Stimulated activated CD4-positive, alpha-beta T cell treated with anti-CD3 and anti-CD28 coated beads, Interleukin-15, amount 100 ng/mL, for 24 hours (primary cell): ENCODE measurements at places on chromosomes 5 and 9.

GRCh38 chr9:124765439-124765835 lies 5.7 kb downstream of the NR6A1 start:
- no peak for DNase-seq

GRCh38 chr9:134968011-134968822 lies 50.5 kb upstream of the FCN1 start:
- DNase-seq: no peak

GRCh38 chr9:3507395-3508077 lies 18.3 kb downstream of the RFX3 start:
- DNase-seq: no peak

- DNase-seq: no peak
These were observed 149.5 kb upstream of the DHFR start for GRCh38 chr5:80804332-80804731.

- no peak for DNase-seq
These were observed 42.0 kb downstream of the SUB1 start for GRCh38 chr5:32627219-32627870.

DNA sequence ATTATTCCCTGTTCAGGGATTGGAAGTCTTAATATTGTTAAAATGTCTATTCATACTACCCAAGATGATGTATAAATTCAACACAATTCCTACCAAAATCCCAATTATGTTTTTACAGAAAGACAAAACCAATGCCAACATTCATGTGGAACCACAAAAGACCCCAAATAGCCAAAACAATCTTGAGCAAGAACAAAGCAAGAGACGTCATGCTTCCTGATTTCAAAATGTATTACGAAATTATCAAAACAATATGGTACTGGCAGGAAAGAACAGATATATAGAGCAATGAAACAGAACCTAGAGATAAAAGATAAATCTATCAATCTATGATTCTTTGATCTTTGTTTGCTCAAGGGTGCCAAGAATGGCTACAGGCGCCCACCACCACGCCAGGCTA lies 237.9 kb downstream of the TAF11L14 start:
- DNase-seq: no peak

GRCh38 chr5:1069720-1070088 lies 42.2 kb downstream of the SLC12A7 start:
- DNase-seq: no peak

DNA sequence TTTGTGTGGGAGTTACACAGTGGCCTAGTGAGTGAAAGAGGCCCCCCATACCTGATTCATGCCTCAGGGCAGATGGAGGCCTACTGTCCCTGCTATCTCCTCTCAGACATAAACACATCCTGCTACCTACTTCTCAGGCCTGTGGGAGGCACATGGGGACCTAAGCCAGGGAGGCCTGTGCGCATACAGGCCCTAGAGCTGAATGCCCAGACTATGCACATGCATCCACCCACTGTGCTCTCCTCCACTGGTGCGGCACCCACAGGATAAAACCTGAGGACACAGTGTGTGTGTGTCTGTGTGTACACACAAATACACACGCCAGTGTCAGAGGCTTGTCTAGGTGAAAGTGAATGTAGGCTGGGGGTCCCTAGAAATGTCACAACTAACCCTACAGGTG lies 1.4 kb downstream of the PAX5 start:
- no peak for DNase-seq

DNA sequence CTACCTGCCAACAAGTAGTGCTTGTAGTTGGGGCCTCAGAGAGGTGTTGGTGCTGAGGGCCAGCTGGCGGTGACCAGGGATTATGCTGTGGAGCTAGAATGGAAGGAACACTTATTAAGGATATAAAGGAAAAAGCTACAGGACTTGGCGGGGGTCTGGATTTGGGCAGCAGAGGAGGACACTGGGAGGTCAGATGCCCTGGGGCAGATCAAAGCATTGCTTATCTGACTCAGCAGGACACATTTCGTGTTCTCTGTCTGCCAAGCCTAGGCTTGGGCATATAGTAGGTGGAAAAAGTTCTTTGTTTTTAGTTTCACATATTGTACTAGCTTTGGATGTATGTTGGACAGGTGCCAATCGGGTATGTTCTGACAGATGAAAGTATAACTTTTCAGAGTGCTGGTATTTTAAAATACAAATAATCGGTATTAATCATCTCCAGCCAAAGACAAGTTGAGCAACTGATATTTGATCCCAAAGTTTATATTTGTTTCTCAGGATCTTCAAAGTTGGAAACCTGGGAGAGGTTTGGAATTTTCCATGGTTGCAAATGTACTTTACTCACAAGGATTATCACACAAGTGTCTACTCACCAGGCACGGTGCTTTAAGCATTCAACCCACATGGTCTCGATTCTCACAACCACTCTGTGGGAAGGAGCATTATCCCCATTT lies 69.4 kb downstream of the IQGAP2 start:
- peak; percentile 36 for DNase-seq

- no peak for DNase-seq
These were observed 423.0 kb upstream of the BRINP1 start for GRCh38 chr9:119792242-119792641.

DNA sequence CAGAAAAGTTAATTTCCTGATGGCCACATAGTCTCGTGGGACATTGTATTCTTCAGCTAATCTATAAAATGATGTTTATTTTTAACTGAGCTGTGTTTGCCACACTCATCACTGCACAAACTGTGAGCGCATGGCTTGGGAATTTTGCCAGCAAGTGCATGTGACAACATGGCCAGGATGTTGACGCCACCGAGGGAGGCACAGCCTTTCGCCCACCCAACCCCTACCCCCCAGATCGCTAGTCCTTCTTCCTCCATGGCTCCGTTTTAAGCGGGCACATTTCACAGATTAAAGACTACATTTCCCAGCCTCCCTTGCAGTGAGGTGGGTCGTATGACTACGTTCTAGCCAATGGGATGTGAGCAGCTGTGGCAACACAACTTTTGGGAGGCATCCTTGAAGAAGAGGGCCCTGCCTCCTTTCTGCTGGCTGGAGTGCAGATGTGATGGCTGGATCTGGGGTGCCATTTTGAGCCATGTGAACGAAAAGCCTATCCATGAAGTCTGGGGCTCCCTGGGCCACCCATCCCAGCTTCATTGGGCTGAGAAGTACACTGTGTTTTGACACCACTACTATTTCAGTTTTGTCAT lies 7.9 kb downstream of the NRARP start:
- DNase-seq: peak; percentile 59

DNA sequence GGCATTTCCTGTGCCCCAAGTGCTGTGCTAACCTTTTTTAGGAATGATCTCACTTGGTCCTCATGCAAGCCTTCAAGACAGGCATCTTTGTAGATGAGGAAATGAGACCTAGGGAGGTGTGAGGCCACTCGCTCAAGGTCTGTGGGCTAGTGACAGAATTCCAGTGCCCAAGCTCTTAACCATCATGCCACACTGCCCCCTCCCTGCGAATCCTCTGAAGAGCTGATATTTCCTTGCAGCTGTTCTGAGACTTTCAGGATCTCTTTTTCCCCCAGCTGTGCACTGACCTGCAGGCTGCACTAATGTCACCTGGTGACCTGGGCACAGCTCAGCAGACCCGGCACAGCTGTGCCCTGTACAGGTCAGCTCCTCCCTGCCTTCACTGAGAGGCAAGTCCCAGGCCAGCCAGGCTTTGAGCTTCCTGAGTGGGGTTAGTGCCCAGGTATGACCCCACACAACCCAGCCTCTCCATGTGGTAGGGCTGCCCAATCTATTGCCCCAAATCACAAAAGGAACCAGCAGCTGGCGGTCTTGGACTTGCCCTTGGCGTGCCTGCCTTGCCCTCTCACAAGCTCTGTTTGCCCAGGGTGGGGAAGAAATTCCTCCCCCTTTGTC lies 32.7 kb downstream of the MORN5 start:
- no peak for DNase-seq

DNA sequence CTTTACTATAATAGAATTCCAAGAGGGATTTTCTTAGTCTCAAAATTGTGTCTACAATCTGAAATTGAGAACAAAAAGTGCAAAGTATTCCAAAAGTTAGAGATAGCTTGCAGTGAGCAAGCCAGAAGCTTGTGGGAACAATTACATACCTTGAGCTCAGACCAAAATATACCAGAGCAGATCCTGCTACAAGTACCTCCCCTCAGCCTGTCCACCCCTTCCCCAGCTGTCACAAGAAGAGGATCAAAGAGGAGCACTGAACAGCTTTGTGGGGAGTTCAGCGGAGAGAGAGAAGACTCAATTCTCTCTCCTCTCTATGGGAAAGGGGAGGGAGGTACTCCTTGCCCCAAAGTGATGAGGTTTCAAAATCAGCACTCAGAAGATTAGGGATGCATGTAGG lies 869.2 kb upstream of the DMAC1 start:
- no peak for DNase-seq

- DNase-seq: no peak
These were observed 154.3 kb upstream of the BRINP1 start for GRCh38 chr9:119523508-119523907.

- DNase-seq: no peak
These were observed 73.6 kb upstream of the ADAMTS16 start for GRCh38 chr5:5066276-5067186.

DNA sequence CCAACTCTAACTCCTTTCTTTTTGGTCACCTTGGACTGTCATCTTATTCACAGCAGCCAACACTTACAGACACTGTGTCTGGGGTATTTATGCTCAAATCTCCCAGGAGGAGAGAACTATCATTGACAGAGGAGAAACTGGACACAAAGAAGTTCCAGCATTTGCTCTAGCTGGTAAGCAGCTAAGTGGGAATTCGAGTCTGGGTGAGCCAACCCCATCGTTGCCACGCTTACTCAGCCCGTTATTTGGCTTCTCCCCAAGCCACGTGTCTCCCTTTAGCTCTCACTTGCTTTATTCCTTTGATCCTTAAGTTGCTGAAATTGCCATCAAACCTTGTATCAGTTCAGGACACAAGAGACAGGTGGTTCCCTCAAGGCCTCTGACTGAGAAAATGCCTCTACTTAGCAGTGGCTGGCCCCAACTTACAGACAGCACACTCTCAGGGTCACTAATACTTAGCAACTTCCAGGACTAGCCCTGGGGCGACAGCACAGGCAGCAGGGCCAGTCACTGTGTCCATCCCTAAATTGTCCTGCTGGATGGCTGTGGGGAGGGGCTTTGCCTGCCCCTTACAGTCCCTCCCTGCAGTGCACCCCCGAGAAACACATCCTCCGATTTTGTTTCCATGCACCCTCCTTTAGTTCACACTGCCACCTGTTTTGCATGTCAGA lies 1.4 kb downstream of the SLC36A2 start:
- no peak for DNase-seq
